ENCODE measurements at places on chromosomes 7 and 10.

GRCh38 chr7:121273467-121274167 is 55.2 kb upstream of the WNT16 start:
- no peak for DNase-seq

DNA sequence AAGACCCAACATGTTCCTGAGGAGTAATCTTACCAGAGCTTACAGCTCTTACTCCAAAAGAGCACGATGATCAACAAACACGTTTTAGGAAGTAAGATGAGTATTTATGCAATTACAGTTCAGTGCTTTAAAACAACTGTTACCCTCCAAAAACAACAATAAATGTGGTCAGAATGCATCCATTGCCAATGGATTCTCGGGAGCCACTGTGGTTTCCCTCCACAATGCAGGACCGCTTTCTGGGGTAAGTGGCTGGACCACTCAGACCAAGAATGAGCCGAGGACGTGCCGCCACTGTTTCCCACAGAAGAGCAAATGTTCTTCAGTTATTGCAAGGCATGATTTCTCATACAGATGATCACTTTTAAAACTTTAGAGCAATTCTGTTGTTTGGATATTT is 232.3 kb upstream of the MKLN1 start:
- DNase-seq = no peak

- DNase-seq = no peak
These were observed 331.4 kb upstream of the TMEM229A start for GRCh38 chr7:124364283-124364682.

GRCh38 chr7:3378390-3379150 is 77.5 kb downstream of the SDK1 start:
- no peak for DNase-seq

- DNase-seq = no peak
These were observed 290.1 kb upstream of the ZMIZ1 start for GRCh38 chr10:78778444-78779338.

DNA sequence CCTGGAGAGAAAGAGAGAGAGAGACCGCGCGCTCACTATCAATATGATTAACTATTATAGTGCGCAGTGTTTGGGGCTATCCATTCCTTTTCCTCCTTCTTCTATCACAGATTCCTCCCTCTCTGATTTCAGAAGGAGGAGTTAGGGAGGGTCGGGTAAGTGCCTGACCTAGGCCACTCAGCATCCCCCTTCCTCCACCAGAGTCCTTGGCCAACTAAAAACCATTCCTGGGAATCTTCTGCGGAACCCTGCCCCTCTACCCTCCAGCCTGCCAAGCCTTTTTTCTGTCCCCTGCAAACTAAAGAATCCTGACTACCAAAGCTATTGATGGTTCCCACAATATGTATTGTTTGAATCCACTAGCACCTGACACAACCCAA is 256.2 kb upstream of the NFE2L3 start:
- no peak for DNase-seq

DNA sequence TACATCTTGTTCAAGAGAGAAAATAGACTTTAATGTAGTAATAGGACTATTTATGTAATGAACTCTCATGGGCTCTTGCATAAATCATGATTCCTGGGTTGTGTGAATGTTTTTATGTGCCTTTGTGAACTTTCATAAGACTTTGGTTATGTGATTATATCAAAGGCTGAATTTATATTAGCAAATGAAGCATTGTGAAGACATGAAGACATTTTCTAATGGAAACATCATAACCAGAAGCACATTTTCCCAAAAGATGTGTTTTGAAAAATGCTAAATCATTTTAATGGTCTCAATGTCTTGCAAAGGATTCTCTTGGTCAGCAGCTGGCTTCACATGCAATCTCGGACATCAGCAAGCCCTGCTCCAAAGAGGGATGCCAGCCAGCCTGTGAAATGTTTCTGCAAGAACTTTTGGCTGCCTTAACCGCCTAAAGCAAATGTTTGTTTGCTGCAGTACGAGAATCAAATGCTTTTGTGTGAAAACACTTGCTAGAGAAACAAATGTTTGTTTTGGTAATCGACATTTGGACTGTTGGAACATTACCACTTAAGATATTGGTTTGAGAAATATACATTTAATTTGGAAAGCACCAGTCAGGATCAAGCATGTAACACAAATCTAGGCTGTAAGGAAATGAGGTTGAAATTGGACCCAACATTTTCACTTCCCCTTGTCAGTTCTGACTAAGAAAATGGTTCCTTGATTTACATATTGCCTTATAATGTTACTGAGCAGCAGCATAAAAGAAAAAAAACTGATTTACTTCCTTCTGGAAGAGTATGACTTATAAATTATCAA is 102.1 kb downstream of the RTKN2 start:
- DNase-seq = no peak

- no peak for DNase-seq
These were observed 234.5 kb downstream of the TCERG1L start for GRCh38 chr10:131077031-131077430.

DNA sequence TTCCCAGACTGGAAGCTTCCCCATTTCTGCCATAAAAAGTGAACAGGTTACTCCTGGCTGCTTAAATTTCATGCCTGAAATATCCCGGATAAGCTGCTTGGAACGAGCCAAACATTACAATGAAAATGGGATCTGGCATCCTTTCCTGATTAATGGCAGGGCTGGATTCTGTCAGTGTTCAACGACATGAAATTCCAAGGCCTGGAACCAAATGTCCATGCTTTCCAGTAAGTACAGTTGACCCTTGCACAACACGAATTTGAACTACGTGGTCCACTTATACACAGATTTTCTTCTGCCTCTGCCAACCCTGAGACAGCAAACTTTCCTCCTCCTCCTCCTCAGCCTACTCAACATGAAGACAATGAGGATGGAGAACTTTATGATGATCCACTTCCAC is 65.4 kb downstream of the SGMS1 start:
- no peak for DNase-seq

DNA sequence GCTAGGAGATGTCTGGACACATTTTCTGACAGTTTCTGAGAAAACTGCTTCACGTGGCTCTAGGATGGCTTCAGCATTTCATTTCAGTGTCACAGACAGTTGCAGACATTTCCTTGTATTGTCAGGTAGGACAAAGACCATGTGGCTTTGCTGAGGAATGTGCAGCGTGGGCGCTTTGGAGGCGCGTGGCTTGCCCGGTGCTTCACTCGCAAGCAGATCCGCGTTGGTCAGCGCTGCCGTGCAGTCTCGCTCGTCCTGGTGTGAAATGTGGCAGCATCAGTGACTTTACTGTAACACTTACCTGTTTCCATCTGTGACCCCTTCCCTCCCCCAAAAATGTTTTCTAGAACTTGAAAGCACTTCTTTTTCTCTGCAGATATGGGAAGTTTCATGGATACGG is 340.5 kb downstream of the SDK1 start:
- no peak for DNase-seq

DNA sequence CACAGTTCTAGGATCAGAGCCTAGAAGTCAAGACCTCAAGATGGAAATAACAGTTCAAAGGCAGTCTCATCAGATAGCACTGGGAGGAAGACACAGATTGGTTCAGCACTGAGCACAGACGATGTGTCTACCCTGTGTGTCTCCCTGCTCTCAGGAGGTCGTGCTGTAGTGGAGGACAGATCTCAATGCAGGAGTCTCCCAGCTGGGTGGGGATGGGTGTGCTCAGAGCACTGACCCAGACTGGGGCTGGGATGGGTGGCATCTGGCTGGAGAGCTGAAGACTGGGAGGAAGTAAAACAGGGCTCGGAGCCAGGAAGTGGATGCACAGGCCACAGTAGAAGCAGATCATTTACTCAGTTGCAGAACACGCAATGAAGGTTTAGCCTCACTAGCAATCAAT is 69.5 kb upstream of the GDF10 start:
- no peak for DNase-seq
